ENCODE measurements at places on chromosomes 7 and 10.

DNA sequence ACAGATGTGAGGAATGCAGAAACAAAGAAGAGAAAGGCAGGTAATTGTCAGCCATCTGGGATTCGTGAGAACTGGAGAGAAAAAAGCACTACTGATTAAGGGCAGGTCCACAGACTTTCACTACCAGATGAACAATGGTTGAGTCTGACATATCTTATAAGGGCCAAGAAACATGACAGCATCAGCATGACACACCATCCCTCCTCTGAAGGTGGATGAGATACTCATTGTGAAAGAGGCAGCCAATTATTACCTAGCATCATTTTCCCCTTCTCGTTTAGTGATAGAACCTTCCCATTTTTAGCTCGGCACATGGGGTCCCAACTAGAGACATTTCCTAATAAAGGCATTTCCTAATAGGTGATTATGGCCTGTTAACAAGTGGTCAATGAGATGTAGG lies 19.2 kb upstream of the MET start:
- DNase-seq: no peak

GRCh38 chr7:30201161-30201666 lies 66.4 kb downstream of the MTURN start:
- no peak for DNase-seq

- DNase-seq: no peak
These were observed 438.9 kb downstream of the DNAJB6 start for GRCh38 chr7:157775560-157776332.

DNA sequence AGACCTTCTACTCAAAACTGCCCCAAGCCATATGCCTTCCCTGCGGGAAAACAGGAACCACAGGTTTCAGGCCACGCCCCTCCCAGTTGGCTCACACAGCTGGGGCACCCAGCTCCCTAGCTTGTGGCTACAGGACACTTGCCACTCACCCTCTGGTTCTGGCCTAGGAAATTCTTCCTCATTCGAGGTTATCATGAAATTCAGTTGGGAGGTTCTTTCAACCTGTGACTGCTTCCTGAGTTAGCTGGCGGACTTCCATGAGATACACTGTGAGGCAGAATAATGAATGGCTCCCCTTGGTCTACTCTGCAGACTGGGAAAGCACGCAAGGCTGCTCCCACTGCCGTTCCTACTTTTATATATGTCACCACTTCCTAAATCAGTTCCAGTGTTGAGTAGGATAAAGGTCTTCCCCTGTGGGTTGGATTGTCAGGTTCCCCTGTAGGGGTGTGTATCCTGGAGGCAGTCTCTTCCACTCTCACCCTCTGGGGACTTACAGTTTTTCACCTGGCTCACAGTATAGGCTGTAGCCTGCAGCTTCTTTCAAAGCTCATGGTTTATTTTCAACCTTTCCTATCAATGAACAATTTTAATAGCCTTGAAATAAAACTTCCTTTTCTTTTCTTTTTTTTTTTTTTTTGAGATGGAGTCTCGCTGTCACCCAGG lies 37.0 kb downstream of the GPR22 start:
- no peak for DNase-seq

DNA sequence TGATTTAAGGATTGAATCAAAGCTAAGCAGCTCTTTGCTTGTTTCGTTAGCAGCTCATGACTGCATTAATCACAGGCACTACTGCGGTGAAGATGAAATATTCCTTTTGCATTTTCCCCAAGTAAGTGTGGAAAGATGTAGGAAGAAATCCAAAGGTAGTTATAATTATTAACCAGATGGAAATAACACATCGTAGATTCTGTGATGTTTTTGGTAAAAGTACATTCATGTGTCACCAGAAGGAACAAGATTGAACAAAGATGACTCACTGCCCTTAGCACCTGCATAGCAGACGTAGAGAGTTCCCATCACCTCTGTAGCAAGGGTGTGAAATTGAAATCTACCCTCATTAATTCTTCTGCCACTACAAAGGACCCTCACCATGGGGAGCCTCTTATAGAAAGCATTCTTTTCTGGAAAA lies 37.1 kb downstream of the SMURF1 start:
- DNase-seq: no peak

GRCh38 chr10:8365935-8366911 lies 311.7 kb downstream of the GATA3 start:
- no peak for DNase-seq

GRCh38 chr10:118256209-118256608 lies 85.9 kb downstream of the FAM204A start:
- no peak for DNase-seq

DNA sequence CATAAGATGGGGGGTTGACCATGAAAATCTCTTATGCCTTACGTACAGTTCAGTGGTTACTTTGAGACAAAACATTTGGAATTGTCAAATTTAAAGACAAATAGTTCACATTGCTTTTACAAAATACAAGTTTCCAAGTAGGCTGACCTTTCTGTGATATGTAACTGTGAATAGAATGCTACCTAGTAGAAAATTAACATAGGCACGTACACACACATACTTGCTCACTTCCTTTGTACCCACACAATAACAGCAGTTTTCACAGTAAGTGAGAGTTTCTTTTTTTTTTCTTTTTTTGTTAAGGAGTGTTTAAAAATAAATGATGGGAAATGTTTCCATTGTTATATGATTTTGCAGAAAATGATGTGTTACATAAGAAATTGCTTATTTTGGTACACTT lies 53.3 kb upstream of the SP8 start:
- DNase-seq: no peak

DNA sequence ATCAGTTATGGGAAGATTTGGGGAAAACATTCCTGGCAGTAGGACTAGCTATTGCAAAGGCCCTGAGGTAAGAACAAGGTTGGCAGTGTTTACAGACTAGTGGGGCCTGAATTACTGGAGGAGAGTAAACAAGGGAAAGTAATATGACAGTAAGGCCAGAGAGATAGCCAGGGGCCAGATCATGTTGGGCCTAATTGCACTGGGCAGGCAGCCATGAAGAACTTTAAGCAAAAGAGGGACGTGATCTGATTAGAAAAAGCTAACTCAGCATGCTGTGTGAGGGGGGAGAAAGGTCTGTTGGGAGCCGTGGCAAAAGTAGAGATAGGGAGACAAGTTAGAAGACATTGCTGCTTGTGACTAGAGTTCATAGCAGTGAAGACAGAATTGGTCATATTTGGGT lies 9.2 kb downstream of the NUP42 start:
- DNase-seq: no peak

DNA sequence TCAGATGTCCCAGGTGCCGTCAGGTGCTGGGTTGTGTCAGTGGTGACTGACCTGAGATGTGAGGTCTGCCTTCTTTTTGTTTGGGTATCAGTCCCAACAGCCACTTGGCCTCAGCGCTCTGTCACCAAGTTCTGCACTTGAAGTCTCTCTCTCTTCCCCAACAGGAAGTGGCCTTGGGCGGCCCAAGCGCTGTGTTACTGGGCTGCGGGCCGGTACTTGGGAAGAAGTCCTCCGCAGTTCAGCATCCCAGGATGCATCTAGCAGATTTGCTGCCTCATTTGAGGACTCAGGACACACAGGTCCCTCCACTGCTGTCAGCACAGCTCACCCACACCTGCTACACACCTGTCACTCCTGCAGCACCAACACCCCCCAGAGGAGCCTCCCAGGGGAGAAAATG lies 40.1 kb downstream of the LYZL2 start:
- DNase-seq: no peak

DNA sequence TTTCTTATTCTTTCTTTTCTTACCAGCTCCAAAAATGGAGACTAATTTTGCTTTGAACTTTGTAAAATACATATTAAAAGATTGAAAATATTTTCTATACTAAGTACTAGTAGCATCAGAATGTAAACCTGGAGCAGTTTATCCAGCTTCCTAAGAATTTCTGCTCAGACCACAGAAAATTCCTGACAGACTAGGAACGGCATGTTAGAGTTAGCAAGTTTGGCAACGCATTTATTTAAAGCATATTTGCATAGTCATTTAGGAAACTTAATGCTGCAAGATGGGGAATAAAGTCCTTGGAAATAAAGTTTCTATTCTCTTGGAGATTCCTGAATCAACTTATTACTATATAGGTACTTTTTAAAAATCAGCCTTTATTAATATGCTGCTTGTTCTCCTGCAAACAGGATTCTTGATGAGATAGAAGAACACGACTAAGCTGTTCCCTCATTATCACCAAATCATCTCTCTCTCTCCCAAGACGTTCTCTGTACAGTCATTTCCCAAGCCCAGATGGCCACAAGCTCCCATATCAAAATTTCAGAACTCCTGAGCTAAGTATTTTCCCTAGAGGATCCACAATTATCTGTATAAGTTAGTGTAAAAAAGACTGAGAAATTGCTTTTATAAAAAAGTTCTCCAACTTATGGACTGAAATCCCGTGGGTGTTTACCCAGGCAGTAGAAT lies 305.8 kb upstream of the NEBL start:
- DNase-seq: no peak

GRCh38 chr10:90885176-90885575 lies 13.4 kb downstream of the RPP30 start:
- no peak for DNase-seq

- DNase-seq: no peak
These were observed 63.7 kb downstream of the GRM8 start for GRCh38 chr7:127189074-127189473.

DNA sequence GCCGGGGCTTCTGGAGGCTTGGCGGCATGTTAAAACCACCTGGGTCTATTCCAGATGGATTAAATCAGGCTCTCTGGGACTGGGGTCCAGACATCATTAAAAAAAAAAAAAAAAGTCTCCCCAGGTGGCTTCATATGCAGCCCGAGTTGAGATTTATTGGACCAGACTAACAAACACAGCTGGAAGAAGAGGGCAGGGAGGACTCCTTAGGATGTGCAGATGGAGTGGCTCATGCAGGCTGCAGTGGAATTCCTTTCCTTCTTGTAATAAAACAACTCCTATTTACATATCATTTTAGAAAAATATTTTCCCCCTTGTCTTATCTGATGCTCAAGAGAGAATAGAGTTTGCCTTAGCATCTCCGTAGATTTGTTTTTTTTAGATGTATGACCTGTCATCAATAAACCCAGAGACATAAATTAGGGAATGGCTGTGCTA lies 238.1 kb downstream of the CAMK1D start:
- no peak for DNase-seq

- no peak for DNase-seq
These were observed 26.1 kb upstream of the CCNJ start for GRCh38 chr10:96017191-96017687.

DNA sequence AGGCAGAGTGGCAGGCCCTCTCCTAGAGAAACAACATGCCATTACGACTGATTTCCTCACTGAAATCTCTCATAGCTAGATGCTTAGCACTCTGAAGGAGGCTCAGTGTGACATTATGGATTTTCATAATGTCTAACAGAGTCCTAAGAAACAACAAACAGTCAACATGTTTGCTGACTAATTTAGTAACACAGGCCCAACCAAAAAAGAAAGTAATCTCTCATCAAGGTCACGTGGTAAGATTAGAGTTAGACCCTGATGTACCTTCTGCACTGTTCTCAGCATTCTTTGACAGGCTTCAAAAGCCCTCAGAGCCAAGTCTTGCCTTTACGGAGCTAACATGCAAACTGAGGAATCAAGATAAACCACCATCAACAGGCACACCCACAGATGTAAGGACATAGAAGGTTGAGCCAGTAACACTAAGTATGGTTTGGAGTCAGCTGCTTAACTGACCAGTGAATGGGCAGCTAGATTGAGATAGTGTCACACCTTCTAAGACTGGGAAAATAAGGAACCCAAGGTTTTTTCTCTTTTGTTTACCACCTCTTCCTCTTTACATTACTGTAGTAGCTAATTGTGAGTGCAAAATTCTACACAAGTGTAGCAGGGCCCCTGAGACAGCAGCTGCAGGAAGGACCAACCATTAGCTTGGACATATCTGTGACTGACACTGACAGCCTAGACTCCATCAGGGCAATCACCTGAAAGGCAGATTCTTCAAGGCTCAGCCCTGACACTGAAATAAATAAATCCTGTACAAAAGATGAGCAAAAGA lies 15.3 kb upstream of the KCNIP2 start:
- no peak for DNase-seq

GRCh38 chr7:31882187-31882586 lies 188.0 kb downstream of the PDE1C start:
- DNase-seq: no peak

- DNase-seq: no peak
These were observed 96.6 kb downstream of the SNX10 start for GRCh38 chr7:26388256-26388655.

GRCh38 chr10:45302573-45302972 lies 12.8 kb downstream of the OR13A1 start:
- no peak for DNase-seq

DNA sequence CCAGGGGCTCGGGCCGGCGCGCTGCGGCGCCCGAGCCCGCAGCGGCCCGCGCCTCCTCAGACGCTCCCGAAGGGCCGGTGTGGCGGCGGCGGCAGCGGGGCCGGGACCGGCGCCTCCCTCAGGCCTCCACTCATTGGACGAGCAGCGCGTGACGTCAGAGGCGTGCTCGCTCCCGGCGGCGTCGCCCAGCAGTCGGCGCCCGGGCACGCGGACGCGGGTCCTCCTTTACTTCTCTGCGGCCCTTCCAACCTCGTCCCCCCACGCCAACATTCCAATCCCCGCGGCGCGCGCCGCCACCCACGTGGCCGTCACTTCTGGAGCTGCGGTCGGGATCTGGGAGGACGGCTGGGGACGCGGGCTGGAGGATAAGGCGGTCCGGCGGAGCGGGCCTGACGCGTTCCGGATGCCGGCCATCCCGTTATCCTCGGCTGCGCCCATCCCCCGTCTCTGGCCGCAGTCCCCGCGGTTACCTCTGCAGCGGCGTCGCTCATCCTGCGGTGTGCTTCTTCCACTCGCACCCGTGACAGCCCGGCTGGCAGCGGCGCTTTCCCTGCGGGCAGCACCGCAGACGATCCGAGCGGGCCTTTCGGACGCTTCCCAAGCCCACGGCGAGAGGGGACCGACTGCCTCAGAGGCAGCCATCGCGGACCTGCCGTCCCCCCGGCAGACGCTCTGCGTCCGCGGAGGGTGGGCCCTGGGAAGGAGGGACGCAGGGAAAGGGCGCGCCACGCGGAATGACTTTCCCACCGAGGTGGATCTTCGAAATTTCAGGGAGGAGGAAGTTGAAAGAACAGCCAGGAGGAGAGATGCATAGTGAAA lies at the start of gene PDZD8:
Gene PDZD8 (minus strand): TSS at position 81 of the 819 bp plus-strand sequence. CDS start 213 bp downstream, outside the sequence.
- DNase-seq: peak; percentile 74

DNA sequence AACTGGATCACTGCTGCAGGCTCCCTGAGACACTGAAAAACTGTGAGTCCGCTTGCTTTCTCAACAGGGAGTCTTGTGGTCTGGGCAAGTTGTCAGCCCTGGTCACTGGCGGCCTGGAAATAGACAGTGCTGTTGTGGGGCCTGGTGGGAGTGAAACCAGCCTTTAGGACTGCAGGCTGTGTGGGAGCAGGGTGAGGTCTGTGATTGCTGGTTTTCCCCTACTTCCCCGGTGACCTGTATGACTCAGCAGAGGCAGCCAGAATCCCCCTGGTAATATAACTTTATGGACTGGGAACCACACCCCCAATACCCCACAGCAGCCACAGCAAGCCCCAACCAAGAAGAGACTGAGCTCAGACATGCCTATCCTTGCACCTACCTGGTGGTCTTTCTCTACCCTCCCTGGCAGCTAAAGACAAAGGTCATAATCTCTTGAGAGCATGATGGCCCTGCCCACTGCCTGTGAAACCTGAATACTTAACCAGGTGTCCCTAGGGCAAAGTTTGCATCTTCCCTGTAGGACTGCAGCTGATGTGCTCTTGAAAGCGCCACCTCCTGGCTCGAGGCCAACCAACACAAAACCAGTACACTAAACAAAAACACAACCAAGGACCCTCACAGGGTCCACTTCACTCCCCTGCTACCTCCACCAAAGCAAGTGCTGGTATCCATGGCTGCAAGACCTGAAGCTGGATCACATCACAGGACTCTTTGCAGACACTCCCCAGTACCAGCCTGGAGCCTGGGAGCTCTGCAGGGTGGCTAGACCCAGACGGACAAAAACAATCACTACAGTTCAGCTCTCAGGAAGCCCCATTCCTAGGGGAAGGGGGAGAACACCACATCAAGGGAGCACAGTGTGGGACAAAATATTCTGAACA lies 7.2 kb upstream of the ADAM22 start:
- DNase-seq: no peak

All from CMK (cell line).